ENCODE measurements at places on chromosomes 12 and 14.

DNA sequence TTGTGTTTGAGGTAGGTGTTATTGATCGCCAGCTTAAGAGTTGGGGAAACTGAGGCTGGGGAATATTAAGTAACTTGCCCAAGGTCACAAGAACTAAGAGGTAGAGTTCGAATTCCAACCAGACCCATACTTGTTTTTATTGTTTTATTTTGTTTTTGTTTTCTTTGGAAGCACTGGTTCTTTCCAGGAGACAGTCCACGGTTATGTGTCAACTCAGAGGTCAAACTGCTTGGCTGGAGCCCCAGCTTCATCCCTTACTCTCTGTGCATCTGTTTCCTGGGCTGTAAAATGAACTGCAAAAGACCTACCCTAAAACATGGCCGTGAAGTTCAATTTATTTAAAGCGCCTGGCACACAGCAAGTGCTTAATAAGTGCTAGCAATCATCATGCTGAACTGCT is 74.4 kb upstream of the MAP1LC3B2 start:
- no peak for DNase-seq

GRCh38 chr12:113070117-113070906 is 13.8 kb downstream of the DTX1 start:
- no peak for DNase-seq

DNA sequence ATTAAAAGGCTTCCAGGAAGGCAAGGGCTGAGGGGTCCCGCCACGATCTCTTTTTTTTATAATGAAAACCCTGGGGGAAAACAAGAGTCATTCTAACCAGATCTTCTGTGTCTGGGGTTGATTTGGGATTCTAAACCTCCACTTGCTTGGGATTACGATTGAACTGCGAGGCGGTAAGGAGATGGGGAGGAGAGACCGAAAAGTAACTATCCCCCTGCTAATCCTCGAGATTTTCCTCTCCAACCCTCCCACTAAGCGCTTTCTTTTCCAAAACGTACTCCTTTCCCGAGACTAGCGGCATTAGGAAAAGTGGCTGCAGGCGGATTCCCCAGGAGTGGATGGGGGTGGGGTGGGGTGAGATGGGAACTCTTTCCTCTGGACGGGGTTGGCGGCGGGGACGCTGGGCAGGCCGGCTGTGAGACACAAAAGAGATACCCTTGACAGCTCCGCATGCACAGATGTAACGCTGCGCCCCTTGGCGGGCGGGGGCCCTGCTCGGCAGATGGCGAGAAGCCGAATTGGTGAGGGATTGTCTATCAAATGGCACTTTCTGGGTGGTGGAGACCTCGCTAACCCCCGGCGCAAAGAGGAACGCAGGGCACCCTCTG is 830 bp upstream of the SRRM4 start:
- no peak for DNase-seq

DNA sequence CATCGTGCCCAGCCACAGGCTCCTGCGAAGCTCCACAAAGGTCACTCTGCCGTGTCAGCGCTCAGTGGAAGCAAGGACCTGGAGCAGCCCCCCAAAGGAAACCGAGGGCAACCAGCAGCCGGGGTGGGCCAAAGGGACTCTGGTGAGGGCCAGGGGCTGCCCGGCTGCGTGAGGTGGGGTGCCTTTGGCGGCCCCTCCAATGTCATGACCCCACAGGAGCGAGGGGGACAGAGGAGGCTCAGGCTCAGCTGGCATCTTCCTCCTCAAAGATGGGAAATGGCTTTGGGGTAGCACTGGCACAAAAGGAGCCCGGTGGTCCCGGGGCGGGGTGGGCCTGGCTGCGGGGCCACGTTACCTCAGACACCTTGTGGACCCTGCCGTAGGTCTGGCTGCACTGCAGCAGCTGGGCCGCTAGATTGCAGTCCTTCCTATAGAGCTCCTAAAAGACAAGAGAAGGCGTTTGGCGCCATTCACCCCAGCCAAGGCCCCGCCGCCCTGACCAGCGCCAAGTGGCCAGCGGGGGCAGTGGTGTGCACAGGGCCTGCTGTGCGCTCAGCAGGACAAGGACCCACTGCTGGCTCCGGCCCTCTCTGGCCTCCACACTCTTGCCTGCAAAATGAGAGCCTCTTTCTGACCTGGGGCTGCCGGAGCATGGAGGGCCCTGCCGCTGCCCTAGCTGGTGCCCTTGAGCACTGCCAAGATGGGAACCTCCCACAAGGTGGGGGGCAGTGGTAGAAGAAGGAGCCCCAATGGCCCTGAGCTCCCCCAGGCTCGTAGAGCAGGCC is 46.9 kb downstream of the BEGAIN start:
- no peak for DNase-seq

DNA sequence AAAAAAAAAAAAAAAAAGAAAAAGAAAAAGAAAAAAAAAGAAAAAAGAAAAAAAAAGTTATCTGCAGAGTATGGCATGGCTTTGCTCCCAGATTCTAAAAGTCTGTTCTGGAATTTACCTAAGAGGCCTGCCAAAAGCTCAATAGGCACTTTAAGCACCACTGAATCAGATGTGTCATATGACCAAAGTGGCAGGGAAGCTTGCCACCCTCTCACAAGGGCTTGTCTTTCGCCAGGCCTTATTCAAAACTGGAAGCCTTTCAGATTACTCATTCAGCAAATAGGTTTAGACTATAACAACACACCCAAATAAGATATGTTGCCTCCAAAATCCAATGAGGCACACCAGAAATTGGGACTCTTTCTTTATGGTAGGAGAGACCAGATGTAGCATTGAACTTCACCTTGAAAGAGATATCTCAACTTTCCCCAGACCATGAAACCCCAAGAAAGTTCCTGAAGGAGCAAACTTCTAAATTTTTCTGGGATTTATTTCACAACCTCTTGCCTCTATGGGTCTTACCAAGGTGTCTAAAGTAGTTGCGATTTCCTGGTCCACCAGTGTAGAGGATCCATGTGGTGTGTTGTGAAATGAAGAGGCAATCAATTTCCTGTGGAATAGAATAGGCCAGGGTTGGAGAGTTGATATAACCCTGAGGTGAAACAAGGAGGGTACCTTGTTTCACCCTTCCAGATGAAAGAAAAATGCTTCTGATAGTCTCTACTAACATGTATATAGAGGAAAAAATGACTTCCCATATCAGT is 218.8 kb downstream of the DAD1 start:
- no peak for DNase-seq

GRCh38 chr12:120955232-120955631 is 23.1 kb upstream of the HNF1A start:
- DNase-seq, result no peak

DNA sequence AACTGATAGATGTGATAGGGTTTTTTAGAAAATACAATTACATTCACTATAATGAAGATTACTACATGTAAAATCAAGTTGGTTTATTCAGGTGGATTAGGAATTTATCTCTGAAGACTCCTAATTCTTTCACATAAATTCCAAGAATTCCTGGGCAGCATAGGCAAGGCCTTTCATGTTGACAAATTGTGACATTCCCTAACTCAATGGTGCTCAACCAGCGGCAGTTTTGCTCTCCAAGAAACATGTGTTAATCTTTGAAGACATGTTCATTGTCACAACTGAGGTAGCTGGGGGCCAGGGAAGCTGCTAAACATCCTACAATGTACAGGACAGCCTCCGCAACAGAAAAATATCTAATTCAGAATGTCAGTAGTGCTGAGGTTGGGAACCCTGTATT is 46.3 kb downstream of the PTPRQ start:
- no peak for DNase-seq

- no peak for DNase-seq
Observed at GRCh38 chr12:13293096-13293495, 96.6 kb downstream of the EMP1 start.

DNA sequence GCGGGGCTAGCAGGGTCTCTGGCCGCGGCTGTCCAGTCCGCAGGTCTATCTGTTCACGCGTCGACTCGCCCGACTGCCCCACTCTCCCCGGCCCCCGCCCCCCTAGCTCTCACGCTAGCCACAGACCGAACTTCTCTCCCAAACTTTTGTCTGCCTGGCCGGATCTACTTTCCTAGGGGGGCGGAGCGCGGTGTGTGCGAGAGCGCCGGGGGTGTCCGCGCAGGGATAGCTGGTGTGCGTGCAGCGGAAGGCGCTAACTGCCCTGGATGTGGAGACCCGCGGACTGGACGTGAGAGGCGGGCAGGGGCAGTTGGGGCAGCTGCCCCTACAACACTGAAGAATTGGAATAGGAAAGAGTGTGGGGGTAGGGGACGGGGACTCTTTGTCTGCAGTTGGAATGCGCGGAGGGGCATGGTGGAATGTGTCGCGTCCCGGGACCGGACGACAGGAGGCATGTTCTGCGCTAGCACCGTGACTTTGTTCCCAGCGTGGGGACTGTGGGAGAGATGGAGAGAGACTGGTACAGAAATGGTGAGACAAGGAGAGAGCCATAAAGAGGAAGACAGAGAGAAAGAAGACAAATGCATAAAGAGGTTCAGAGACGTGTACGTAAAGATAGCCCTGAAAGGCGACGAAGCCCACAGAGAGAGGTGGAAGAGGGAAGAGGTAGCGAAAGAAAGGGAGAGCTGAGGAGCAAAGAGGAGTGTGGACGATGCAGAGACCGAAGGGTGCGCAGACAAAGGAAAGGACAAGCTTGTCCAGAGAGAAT is at the start of gene AJUBA:
Gene AJUBA, minus strand, starts transcription at position 75 of the 769 bp plus-strand sequence. CDS start 285 bp downstream, outside the sequence.
- DNase-seq, result peak; percentile 37

DNA sequence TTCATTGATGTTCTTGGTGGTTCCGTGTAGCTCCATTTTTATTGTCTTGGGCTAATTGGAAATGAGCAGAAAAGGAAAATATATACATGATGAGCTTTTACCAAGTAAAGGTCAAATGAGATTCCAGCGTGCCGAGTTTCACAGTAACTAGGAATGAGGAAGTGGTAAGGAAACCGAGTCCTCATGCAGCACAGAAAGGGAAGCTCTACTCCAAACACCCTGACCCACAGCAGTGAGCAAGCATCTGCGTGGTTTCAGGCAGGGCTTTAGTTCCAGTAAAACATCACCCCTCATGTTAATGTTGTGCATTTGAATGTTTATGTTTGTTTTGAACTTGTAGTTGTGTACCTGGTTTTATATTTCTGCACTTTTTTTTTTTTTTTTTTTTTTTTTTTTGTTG is 208.0 kb downstream of the SLC41A2 start:
- no peak for DNase-seq

DNA sequence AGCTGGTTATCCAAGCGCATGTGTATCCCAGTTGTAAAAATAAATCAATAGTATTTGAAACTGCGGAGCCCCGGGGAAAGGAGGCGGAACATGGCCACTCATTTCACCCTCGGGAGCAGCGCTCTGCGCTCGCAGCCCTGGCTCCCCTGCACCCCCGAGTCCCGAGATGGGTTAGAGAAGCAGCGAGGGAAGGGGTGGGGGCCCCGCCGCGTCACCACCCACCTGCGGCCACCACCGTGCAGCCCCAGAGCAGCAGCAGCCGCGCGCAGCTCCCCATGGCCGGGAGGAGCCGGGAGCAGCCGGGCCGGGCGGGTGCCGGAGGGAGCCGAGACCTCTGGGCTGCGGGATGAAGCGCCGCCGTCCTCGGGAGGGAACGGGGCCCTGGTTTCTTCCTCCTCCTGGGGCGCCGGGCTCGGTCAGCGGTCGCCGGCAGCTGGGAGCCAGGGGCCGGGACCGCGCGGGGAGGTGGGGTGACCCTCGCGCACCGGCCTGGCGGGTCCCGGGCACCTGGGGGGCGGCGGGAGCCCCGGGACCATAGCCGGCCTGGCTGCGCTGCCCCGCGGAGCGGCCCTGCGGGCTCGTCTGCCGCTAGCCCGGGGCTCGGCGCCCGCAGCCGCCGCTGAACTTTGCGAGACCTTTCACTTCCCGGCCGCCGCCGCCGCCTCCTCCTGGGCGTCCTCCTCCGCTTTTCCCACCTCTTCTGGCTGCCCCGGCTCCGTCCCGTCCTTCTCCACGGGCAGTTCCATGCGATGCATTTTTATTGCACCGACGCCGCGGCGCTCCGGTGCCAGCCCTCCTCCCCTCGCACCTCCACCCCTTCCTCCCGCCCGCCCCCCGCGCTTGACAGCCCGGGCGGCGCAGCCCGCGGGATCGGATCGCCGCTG is at the start of gene NTN4:
Gene NTN4, minus strand, starts transcription at position 732 of the 884 bp plus-strand sequence. Its CDS starts 455 bp downstream, at position 277.
- no peak for DNase-seq

- no peak for DNase-seq
Observed at GRCh38 chr14:61456720-61457119, 135.3 kb downstream of the PRKCH start.

GRCh38 chr14:22850944-22851764 is 14.8 kb downstream of the MMP14 start:
- no peak for DNase-seq

- no peak for DNase-seq
Observed at GRCh38 chr14:68546839-68547238, 246.0 kb downstream of the ZFP36L1 start.

DNA sequence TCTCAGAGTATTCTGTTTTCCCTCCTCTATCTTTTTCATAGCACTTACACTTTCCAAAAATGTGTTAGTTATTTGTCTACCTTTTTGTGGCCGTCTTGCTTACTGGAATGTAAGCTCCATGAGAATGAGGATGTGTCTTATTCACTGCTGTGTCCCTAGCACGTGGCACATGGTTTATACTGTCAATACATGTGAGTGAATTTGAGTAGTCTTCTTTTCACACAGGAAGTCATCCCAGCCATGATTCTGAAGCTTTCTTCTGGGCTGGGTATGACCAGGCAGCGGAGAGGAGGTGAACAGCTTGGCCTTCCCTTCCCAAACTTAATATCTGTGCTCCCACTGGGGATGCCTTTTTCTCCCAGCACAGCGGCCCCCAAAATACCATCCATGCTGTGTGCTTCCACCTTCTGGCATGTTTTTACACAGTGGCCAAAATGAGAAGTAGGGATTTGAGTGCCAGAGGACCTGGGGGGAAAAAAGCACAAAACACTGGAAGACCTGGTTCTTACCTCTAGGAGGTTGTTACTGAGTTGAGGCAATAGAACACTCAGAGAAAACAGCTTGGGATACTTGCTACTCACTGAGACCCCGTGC is 10.3 kb downstream of the PLEKHG3 start:
- no peak for DNase-seq

DNA sequence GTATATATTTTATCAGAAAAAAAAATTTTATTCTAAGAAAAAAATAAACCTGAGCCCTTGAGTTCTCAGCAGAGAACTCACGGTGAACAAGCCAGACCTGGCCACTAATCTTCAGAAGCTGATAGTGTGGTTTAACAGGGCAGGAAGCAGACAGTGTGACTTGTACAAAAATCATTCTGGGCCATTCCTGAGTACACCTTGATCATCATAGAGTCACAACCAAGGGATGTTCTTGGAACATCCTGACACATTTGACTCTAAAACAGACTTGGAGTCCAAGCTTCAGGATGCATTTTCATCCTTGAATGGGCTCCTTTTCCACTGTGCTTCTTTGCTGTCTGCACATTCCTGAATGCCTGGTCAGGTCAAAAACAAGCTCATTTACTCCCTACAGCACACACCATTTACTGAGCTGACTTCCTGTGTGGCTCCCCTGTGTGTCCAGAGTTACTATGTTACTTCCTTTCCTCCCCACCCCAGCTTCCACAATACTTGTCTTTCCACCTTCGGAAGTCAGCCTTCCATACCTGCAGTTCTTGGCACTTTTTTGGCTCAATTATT is 112.0 kb downstream of the ANO6 start:
- DNase-seq, result no peak

- DNase-seq, result no peak
Observed at GRCh38 chr14:31070431-31070830, 44.3 kb upstream of the STRN3 start.

DNA sequence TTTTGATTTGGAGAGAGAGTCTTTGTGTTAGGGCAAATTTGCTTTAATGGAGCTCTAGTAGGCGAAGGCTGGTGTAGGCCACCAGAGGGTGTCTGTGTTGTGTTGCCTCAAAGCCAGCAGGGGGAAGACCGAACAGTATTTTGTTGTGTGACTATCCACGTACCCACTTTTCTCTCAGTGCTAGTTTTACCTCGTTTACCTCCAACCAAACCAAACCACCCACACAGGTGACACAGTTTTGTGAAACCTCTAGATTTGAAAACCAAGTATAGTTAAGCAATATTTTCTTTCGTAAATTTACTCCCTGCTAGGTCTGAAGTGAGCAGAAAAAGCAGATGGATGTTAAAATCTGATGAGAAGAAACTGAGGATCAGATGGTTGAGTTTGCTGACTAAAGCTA is 36.3 kb upstream of the NPFF start:
- no peak for DNase-seq

Data from brain pericyte (primary cell).